ENCODE measurements at places on chromosomes 3 and 15.

GRCh38 chr15:70084461-70084860, 13.3 kb downstream of the TLE3 start:
- no peak for DNase-seq

- DNase-seq, result no peak
Observed at GRCh38 chr15:78933187-78933822, 11.5 kb downstream of the CTSH start.

- no peak for DNase-seq
Observed at GRCh38 chr15:92316586-92317295, 76.9 kb upstream of the ST8SIA2 start.

- no peak for DNase-seq
Observed at GRCh38 chr15:69222002-69222474, 61.6 kb downstream of the GLCE start.

GRCh38 chr3:4950351-4950784, 28.9 kb upstream of the BHLHE40 start:
- DNase-seq, result no peak
